ENCODE measurements at places on chromosomes 5 and 9. TPM values are rescaled to one million over a fixed set of nuclear protein-coding genes. Genes with fewer than 3 reads are reported as not detected.

GRCh38 chr9:35736201-35736633 lies 3.8 kb downstream of the CREB3 start:
- DNase-seq, result no peak

GRCh38 chr5:54040804-54041203 lies 269.6 kb downstream of the ARL15 start:
- DNase-seq, result no peak

DNA sequence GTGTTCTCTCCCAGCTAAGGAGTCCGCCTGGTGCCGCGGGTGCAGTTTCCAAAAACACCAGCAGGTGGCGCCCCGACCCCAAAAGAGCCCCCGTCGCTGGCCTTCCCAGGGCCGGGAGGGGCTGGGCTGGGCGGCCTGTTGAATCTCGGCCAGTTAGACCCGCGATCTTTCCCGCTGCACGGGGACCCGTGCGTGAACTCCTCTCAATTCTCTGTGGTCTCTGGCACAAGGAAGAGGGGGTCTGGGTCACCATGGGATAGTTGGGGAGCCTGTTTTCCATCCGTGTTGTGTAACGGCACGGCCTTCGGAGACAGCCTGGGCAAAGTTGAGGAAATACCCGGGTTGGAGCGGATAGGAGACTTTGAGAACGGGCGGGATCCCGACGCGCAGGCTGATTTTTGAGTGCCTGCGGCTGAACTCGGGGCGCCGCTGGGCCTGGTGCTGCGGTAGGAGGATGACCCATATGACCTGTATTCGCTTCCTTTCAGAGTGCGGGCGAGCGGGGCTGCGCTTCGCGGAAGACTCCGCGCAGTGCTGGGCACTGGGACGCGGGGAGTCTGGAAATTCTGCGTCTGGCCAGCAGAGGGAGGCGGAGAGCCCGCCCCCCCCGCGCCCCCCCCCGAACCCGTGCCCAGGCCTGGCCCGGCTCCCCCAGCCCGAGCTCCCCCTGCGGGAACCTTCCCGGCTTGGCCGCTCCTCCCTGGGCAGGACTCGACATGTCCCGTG lies 7.9 kb upstream of the PSD2 start:
- DNase-seq, result peak; percentile 81

GRCh38 chr5:37850226-37850865 lies 10.5 kb upstream of the GDNF start:
- DNase-seq, result no peak

The PCDHGA9 gene
- polyA plus RNA-seq, result 6.5 TPM

- no peak for DNase-seq
These were observed 131.6 kb upstream of the PTGER4 start for GRCh38 chr5:40547994-40548575.

DNA sequence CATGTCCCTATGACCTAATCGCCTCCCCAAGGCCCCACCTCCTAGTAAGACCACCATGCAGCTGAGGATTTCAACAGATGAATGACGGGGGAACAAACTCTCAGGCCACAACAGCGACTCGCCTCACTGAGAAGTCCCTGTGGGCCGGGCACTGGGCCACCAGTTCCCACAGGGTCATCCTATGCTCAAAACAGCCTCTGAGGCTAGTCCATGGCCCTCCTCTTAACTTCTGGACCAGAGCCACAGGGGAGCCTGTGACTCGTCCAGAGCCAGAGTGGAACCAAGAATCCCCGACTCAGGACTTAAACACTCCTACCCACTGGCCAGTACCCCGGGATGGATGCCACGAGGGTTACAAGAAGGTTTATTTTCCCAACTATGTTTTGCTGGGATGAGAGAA lies 12.3 kb downstream of the GFPT2 start:
- DNase-seq, result no peak

DNA sequence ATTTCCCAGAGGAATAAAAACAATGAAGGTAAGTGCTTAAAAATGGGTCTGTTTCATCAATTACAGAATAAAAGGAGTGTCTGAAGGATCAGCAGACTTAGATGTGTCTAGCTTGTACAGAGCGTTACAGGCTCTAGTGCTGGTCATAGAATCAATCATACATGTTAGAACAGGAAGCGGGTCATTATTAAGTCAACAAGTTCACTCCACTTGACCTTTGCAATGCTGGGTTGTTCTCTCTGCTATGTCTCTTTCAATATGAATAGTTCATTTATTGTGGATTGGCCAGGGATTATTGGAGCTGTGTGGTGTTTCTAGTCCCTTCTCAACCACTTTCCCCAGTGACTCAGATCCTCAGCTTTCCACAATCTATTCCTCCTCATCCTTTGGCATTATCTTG lies 20.7 kb upstream of the EGFLAM start:
- DNase-seq, result no peak

DNA sequence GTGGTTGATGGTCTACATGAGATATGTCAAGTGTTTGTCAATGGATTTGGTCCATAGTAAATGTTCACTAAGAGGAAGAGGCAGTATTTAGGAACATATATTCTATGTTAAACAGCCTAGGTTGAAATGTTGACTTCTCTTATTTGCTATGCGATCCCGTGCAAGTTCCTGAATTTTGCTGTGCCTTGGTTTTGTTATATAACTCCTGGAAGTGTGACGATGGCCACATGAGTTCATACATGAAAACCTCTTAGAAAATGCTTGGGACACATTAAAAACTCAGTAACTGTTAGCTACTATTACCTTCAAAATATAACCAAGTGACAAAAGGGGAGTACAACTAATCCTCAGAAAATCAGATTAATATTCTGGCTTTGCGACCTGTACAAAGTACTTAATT lies 21.9 kb upstream of the FBXW2 start:
- no peak for DNase-seq

DNA sequence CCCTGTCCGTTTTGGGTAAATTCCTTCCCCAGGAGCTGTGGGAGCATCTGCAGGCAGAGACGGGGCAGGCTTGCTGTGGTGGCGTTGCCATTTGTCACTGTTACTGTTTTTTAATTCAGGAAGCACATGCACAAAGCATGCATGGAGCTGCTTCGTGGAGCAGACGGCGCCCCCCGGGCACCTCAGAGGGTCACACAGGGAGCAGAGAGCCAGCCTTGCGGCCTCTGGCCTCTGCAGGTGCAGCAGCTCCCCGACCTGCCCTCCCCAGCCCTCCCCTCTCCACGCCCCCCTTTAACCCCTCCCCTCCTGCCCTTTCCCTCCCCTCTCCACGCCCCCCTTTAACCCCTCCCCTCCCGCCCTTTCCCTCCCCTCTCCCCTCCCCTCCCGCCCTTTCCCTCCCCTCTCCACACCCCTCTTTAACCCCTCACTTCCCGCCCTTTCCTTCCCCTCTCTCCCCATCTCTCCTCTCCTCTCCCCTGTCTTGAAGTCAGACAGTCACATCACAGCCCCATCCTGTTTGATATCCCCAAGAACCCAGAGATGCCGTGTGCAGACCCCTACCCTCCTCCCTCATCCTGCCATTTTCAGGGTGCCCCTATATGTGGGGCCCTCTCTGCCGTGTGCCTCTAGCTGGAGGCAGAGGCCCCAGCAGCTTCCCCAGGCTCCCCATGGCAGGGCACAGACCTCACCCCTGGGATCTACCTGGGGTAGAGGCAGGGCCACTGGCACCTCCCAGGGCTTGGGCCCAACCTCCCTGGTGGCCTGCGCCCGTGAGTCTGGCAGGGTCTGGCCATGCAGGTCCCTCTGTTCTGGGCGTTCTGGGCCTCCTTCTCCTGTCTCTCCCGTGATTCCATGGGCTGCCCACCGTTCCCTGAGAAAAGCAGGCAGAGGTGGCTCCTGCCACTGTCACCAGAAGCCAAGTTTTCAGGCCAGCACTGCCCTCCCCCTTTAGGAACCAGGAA lies 29.6 kb upstream of the UBAC1 start:
- DNase-seq, result no peak

DNA sequence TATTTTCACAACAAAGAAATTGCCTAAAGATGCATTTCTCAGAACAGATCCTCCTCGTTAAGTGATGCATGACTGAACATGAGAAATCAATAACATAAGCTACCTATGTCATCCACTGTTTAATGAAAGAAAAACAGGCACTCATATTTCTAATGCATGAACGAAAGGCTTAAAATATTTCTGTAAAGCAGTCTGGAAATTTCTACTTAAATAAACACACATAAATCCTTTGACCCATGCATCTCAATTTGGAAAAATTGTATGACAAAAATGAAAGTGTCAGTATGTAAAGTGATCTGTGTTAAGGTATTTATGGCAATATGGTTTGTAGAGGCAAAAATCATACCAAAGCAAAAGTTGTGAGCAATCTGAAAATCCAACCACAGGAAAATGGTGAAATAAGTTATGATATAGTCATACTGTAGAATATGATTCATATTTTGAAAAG lies 399.2 kb upstream of the GRAMD2B start:
- DNase-seq, result no peak

DNA sequence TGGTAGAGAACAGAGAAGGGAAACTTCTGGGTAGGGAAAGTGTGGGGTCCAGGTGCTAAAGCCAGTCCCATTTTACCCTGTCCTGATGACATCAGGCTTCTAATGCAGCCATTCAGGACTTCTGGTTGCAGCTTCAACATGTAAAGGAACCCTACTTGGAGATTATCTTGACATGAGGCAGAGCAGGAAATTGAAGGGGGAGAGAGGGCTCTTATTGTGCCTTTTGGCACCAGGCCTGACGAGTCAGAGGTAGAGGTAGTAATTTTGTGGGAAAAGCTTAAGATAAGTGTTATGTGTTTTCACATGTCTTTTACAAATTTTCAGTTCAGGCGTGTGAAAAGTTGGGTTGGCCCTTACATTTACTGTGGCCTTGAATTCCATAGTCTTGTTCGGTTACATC lies 102.4 kb upstream of the APC start:
- no peak for DNase-seq

- DNase-seq, result no peak
These were observed 26.0 kb upstream of the EPB41L4B start for GRCh38 chr9:109346904-109347303.

DNA sequence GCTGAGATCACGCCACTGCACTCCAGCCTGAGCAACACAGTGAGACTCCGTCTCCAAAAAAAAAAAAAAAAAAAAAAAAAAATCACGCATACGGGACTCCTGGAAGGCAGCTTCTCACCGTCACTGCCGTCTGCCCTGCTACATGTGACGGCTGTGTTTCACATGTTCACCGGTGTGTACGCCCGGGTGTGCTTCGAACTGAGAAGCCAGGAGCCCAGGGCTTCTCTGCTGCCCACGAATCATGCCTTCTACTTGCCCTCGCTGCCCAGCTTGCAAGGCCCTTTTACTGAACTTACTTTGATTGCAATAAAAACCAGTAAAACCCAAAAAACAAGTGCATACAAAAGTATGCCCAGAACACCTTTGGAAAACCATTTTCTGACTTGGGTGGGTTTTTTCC lies 5.8 kb upstream of the NKD2 start:
- DNase-seq, result no peak

GRCh38 chr9:14311171-14311949 lies 2.6 kb downstream of the NFIB start:
- no peak for DNase-seq

DNA sequence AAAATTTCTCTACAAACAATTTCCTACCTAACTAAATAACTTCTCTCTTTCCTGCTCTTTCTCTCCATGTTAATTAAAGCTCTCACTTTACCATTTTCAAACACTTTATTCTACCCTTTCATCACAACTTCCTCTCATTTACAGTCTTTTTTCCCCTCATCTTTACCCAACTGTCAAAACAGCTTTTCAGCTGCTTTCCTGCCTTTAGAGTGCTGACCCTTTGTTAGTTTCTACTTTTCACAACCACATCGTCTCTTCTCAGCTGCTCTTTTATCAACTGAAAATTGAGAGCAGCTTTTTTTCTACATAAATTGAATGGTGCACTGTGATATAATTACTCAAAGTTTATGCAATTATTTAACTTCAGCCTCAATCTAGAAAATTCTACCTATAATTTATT lies 3.1 kb upstream of the HOMER1 start:
- no peak for DNase-seq

DNA sequence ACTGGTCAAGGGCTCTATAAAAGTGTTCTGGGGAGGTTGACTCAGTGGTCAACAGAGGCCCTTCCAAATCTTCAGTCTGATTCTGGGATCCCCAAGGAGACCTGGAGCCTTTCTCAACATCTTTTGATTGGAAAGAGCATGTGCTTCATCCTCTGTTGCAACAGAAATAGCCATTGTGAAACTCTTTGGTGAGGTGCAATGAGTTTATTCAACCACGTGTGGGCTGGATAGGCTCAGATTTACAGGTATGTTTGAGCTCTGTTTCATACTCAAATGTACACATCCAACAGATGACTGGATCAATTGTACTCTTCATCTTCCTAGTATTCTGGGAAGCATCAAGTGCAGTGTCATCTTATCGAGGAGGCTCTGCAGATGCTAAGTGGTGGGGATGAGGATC lies 60.5 kb downstream of the CTSL start:
- no peak for DNase-seq

The HMGCS1 gene
- 129 TPM for polyA plus RNA-seq

The SLC25A2 gene
- polyA plus RNA-seq, result 0.23 TPM

- DNase-seq, result peak; percentile 86
These were observed 14.9 kb upstream of the FGFR4 start for GRCh38 chr5:177071666-177072385.

The CTNND2 gene
- polyA plus RNA-seq, result 2.8 TPM

DNA sequence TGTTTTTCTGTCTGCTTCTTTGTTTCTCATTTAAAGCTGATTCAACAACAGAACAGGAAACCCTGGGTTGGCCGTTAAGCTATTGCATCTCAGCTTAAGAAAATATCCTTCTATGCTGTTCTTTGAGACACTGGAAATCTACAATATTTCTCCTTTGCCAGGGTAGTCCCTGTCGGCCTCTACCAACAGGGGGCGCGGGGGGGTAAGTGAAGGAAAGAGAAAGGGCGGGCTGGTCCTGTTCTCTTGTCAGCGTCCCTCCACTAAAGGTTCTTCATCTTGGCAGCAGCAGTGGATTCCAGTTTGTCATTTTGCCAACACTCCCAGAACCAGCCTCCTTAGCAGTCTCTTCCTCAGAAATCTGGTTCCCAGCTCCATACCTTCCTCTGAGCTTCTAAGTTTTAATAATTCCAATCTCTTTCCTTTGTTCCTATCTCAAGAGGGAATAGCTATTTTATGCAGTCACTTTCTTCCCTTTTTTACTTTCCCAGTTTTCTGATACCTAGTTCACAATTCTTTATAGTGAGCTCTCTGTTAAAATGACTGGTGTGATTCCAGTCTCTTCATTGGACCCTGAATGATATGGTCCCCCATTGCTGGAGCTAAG lies 222.3 kb downstream of the GLIS3 start:
- DNase-seq, result no peak

DNA sequence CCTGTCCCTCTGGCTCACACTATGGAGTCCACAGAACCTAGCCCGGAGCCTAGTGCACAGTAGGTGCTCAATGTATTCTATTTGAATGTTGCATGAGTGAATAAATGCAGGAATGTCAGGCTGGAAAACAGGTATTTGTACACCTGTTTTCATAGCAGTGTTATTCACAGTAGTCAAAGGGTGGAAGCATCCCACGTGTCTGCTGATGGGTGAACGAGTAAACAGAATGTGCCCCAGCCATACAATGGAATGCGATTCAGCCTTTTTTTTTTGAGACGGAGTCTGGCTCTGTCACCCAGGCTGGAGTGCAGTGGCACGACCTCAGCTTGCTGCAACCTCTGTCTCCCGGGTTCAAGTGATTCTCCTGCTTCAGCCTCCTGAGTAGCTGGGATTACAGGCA lies 31.5 kb upstream of the IER5L start:
- DNase-seq, result no peak

GRCh38 chr5:1568201-1568979 lies 44.6 kb upstream of the LPCAT1 start:
- peak; percentile 26 for DNase-seq
